ENCODE measurements at places on chromosomes 3 and 15.
A peak's percentile ranks its signal among the peaks of the same experiment; 100 is the strongest.

DNA sequence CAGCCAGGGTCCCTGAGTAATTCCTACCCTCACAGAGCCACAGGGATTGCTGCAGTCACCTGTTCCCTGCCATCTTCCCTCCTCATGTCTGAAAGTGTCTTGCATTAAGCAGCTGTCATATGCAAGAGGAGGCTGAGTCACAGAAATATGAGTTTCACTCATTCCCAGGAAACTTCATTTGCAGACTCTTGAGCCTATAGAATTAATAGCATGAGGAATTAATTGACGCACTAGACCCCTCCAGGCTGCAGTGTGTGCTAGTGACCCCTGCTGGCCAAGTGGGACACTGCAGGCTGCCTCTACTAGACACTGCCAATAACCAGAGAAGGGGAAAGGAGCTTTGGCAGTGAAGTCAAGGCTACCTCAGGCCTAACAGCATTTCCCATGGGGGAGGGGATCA is 50.6 kb upstream of the SLC6A1 start:
- no peaks in the 10 kb centered on the region for H3K27me3 ChIP-seq
- DNase-seq = peak; percentile 25

DNA sequence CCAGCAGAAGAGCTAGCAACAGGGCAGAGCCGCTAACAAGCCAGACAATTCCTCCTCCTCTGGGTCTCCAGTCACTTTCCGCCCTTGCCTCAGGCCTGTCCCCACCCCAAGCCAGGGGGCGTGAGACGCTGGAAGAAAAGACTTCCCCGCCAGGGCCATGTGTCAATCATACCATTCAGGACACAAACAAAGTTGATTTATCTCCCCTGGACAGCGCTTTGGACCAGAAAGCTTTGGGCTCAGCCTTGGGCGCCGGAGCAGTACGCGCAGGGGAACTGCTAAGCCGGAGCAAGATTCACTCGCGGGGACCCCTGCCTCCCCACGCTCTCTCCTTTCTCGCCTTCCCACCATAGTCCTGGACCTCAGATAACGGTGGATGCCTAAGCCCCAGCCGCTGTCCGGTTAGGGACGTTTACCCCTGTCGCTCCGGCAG is 479 bp downstream of the LRRC2 start:
- no peak overlapping the region for H3K27ac ChIP-seq
- peak overlapping the region; percentile 89 for H3K4me3 ChIP-seq
- peak; percentile 31 for DNase-seq
- peaks cover 66% of the 10 kb centered on the region for H3K27me3 ChIP-seq

GRCh38 chr15:94621736-94622135 is 390.4 kb downstream of the MCTP2 start:
- no peak overlapping the region for H3K4me3 ChIP-seq
- no peak overlapping the region for H3K27ac ChIP-seq
- DNase-seq = no peak
- no peaks in the 10 kb centered on the region for H3K27me3 ChIP-seq

DNA sequence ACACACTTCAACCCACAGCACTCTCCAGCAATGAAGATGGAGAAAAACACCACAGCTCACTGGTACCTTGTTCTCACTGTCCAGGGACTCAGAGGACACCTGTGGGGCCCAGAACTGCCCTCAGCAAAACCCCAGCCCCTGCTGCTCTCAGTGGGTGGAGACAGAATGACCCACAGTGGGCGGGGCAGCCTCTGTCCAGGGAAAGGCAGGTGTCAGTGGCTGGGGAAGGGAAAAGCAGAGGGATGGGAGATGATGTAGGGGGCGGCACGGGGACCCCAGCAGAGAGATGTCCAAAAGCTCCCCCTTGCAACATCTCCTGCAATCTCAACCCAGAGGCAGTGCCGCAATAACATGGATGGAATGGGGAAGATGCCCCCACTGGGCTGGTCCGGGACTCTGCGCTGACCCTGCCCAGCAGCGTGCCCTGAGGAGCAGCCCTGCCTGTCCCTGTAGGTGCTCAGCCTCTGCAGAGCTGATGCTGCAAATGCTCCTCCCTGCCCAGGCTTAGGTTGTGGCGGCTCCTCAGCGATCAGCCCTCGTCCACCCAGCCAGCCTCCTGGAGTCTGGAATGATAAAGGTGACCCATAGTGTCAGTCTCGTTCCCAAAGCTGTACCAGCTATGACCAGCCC is 193.9 kb downstream of the XXYLT1 start:
- H3K4me3 ChIP-seq = no peak overlapping the region
- H3K4me1 ChIP-seq = peaks cover 16% of the 10 kb centered on the region

- no peaks in the 10 kb centered on the region for H3K27me3 ChIP-seq
- peaks cover 14% of the 10 kb centered on the region for H3K36me3 ChIP-seq
- no peak for DNase-seq
- H3K4me3 ChIP-seq = no peak overlapping the region
- H3K4me1 ChIP-seq = no peaks in the 10 kb centered on the region
These were observed 30.4 kb downstream of the ATG3 start for GRCh38 chr3:112531358-112531781.

DNA sequence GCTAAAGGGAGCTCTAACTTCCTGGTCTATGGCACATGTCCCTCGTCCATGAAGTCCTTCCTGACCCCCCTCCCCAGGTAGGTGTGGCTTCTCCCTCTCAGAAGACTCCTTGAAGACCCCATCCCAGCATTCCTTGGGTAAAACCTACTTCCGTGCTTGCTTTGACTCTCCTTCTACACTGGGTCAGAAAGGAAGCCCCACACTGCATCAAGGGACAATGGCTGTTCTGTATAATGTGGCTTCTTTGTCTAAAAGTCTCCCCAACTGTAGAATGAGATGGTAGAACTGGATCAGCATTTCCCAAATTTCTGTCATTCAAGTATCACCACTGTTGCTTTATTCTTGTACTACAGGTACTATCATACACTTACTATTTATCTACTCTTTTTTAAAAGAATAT is 3.9 kb upstream of the DNAJA4 start:
- peak overlapping the region; percentile 36 for H3K27ac ChIP-seq
- H3K4me1 ChIP-seq = peaks cover 32% of the 10 kb centered on the region
- DNase-seq = no peak
- no peak overlapping the region for H3K4me3 ChIP-seq
- H3K36me3 ChIP-seq = no peaks in the 10 kb centered on the region
- no peaks in the 10 kb centered on the region for H3K27me3 ChIP-seq

DNA sequence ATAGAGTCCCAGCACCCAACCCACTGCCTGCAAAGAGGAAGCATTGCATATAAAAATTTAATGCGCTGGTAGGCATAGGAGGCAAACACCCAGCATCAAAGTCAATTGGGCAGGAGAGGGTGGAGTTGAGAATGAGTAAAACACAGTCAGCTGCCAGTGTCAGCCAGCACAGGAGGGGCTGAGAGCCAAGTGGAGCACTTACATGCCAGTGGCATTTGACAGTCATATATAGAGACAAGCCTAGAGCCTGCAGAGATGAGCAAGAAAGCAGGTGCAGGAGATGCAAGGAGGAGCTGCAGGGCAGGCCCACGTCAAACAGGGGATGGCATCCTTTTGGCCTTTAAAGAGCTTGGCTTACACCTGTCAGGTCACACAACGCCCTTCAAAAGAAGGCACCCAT is 27.6 kb upstream of the ZFAND6 start:
- peaks cover 63% of the 10 kb centered on the region for H3K4me1 ChIP-seq
- H3K4me3 ChIP-seq = no peak overlapping the region
- no peak overlapping the region for H3K27ac ChIP-seq
- no peaks in the 10 kb centered on the region for H3K36me3 ChIP-seq

- H3K27me3 ChIP-seq = no peaks in the 10 kb centered on the region
- DNase-seq = peak; percentile 94
- H3K27ac ChIP-seq = peak within 1 kb of the TSS; percentile 98
- H3K4me3 ChIP-seq = peak within 1 kb of the TSS; percentile 89
- H3K4me1 ChIP-seq = peaks cover 65% of the 10 kb centered on the region
- peaks cover 4% of the 10 kb centered on the region for H3K36me3 ChIP-seq
These were observed at the start of gene FSIP1 for GRCh38 chr15:39782441-39783138. Gene FSIP1, minus strand, starts transcription at chr15:39782841. Its CDS starts 6,317 bp downstream, at chr15:39776524.

DNA sequence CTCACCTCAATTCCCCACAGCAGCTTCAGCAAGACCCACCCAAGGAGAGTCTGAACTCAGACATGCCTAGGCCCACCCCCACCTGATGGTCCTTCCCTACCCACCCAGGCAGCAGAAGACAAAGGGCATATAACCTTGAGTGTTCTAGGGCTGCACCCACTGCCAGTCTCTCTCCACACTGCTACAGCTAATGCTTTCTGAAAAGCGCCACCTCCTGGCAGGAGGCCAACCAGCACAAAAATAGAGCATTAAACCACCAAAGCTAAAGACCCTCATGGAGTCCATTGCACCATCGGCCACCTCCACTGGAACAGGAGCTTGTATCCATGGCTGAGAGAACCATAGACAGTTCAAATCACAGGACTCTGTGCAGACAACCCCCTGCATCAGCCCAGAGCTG is 11.3 kb upstream of the RPL39L start:
- H3K4me3 ChIP-seq = no peak overlapping the region
- no peaks in the 10 kb centered on the region for H3K4me1 ChIP-seq
- H3K27me3 ChIP-seq = peaks cover 36% of the 10 kb centered on the region
- H3K36me3 ChIP-seq = peaks cover 8% of the 10 kb centered on the region

DNA sequence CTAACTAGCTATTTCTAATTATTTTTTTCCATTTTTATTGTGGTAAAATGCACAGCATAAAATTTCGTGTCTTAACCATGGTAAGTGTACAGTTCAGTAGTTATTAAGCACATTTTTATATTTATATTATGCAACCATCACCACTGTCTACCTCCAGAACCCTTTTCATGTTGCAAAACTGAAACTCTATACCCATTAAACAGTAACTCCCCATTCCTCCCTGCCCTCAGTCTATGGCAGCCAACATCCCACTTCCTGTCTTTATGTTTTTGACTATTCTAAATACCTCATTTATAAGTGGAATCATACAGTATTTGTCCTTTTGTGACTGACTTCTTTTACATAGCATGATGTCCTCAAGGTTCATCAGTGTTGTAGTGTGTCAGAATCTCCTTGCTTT is 25.5 kb downstream of the SLC35A5 start:
- H3K4me1 ChIP-seq = peaks cover 2% of the 10 kb centered on the region
- H3K4me3 ChIP-seq = no peak overlapping the region
- DNase-seq = no peak
- peaks cover 23% of the 10 kb centered on the region for H3K36me3 ChIP-seq

- peak overlapping the region; percentile 91 for H3K4me3 ChIP-seq
- peak overlapping the region; percentile 86 for H3K27ac ChIP-seq
- no peak for DNase-seq
- H3K27me3 ChIP-seq = no peaks in the 10 kb centered on the region
- H3K36me3 ChIP-seq = peaks cover 9% of the 10 kb centered on the region
These were observed 7.0 kb upstream of the STRA6 start for GRCh38 chr15:74209560-74209958.

GRCh38 chr15:90095521-90095959 is 6.7 kb downstream of the IDH2 start:
- no peak overlapping the region for H3K27ac ChIP-seq
- no peak overlapping the region for H3K4me3 ChIP-seq
- H3K27me3 ChIP-seq = no peaks in the 10 kb centered on the region
- H3K4me1 ChIP-seq = peaks cover 44% of the 10 kb centered on the region

DNA sequence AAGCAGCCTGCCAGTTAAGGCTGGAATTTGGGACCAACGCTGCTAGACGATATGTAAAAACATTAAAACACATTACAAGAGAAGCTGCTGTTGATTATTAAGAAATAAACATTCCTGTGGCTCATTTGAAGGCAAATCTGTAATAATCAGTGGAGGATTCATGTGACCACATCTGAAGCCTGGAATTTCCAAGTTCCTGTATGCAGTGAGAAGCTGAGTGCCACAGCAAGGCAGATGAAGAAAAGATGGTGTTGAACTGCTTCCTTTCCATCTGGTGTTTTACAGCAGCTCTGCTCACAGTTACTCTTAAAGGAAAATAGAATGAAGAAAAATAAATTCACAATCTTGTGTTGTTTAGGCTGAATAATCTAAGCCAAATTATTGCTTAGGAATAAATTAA is 139.3 kb upstream of the ROBO2 start:
- no peaks in the 10 kb centered on the region for H3K4me1 ChIP-seq
- H3K36me3 ChIP-seq = no peaks in the 10 kb centered on the region
- no peak for DNase-seq
- no peaks in the 10 kb centered on the region for H3K27me3 ChIP-seq
- H3K4me3 ChIP-seq = no peak overlapping the region

DNA sequence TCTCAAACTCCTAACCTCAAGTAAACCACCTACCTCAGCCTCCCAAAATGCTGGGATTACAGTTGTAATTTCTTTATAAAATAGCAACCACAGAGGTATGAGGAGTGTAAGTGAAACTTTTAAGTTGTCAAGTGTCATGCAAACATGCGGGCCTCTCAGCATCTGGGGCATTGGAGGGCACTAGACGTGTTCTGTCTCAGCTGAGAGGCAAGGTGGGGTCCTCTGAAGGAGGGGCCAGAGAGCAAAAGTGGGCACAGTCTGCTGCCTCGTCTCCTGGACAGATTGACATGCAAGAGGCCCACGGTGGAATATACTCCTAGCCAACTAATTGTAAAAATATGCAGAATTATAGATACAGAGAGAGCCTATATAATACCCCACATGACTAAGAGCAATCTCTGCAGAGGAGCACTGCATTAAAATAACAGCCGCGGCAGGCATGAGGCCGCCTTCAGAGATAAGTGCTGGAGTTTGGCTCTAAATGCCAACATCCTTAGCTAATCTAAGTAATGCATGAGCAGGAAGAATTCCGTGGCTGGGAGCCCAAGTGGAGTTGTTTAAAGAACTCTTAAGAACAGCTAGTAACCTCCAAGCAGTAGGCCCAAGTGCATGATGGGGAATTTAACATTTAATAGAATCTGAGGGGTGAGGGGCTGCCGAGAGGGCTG is 87.8 kb upstream of the RNU6-1 start:
- no peak for DNase-seq
- no peak overlapping the region for H3K4me3 ChIP-seq
- no peak overlapping the region for H3K27ac ChIP-seq
- H3K36me3 ChIP-seq = no peaks in the 10 kb centered on the region
- H3K4me1 ChIP-seq = no peaks in the 10 kb centered on the region

DNA sequence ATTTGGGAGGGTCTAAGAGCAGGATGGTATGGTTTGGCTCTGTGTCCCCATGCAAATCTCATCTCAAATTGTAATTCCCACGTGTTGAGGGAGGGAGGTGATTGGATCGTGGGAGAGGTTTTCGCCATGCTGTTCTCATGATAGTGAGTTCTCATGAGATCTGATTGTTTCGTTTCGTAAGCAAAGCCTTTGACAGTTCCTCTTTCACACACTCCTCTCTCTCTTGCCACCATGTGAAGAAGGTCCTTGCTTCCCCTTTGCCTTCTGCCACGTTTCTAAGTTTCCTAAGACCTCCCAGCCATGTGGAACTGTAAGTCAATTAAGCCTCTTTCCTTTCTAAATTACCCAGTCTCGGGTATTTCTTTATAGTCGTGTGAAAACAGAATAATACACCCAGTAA is 553.7 kb downstream of the TAFA4 start:
- H3K27ac ChIP-seq = no peak overlapping the region
- no peaks in the 10 kb centered on the region for H3K27me3 ChIP-seq
- no peak overlapping the region for H3K4me3 ChIP-seq
- H3K4me1 ChIP-seq = no peaks in the 10 kb centered on the region
- DNase-seq = no peak
- H3K36me3 ChIP-seq = peaks cover 14% of the 10 kb centered on the region

Data from neural crest cell (in vitro differentiated cells).